ENCODE measurements at places on chromosomes 2 and 18. TPM values are rescaled to one million over a fixed set of nuclear protein-coding genes. Genes with fewer than 3 reads are reported as not detected.

Gene MAL
- total RNA-seq = 12.7 TPM

Gene MFSD2B
- total RNA-seq = not detected

Gene GALNT5
- 0.20 TPM for total RNA-seq

Gene TMEM198
- 1.7 TPM for total RNA-seq

Gene GPBAR1
- total RNA-seq = 4.4 TPM

Gene L3MBTL4
- total RNA-seq = 3.3 TPM

Gene PIEZO2
- not detected for total RNA-seq

Gene AGXT
- total RNA-seq = not detected

Data from heart left ventricle (tissue), 16 donors.